IPS DF 6.9 (cell line): ENCODE measurements at places on chromosomes 13 and 19.
A peak's percentile ranks its signal among the peaks of the same experiment; 100 is the strongest.

- DNase-seq, result no peak
Measured at GRCh38 chr19:2062389-2062729, 11.3 kb upstream of the MKNK2 start.

DNA sequence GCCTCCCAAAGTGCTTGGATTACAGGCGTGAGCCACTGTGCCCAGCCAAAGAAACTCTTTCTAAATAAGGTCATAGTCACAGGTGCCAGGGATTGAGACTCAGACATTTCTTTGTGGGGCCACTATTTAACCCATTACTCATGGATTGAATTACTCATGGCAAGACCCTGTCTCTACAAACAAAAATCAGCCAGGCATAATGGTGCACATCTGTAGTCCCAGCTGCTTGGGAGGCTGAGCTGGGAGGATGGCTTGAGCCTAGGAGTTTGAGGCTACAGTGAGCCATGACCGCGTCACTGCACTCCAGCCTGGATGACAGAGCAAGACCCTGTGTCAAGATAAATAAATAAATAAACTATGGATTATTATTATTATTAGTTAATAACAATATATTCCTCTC lies 3.6 kb upstream of the KLF2 start:
- no peak for DNase-seq

DNA sequence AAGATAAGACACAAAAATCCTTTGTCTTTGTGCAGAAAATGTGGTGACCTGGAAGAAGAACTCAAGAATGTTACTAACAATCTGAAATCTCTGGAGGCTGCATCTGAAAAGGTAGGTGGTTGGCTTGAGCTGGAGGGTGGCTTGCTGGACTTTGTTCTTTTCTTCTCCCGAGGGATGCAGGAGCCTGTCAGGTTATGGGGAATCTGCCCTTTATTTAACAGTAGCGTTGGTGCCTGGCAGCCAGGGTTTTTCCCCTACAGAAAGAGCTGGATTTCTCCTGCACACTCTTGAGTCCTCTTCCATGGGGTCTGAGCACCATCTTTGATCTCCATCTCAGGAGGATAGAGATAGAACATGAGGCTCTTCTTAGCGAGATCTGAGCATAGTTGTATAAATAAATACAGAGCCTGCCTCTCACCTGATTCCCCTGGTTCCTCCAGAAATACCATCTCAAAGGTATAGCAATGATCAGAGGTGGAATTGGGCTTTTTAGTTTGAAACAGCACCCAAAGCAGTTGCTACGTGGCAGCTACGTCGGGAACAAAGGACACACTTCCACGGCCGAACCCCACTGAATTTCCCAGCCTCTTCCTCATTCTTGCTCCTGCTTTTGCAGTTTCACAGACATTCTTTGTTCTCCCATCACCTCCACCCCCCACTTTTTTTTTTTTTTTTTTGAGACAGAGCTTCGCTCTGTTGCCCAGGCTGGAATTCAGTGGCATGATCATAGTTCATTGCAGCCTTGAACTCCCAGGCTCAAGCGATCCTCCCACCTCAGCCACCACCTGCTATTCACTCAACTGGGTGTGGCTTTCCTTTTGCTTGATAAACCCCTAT lies 12.9 kb downstream of the TPM4 start:
- DNase-seq, result no peak

DNA sequence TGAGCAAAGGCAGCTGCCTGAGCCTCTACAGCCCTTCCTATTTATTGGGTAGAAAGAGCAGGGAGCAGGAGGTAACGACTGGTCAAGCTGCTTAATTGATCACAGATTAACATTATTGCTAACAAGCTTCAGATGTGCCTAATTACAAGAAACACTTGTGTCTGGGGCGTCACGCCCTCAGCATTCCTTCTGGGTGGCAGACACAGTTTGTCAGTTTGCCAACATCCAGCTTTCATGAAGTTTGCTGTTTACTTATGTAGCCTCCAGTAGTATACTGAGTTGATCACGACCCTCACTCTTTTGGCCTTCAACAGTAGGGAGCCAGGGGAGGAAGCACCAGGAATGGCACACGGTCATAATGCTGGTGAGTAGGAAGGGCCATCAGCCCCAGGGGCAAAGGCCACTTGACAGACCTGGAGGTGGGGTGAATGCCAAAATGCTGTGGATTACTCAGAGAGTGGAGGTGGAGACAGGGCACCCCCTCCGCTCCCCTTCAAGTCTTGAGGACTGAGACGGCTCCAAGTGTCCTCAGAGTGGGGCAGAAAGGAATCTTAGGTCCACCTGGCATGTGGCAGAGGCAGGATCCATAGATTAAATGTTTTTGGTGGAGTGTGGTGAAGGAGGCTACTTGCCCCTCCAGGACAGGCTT lies 34.9 kb upstream of the PSPC1 start:
- no peak for DNase-seq

DNA sequence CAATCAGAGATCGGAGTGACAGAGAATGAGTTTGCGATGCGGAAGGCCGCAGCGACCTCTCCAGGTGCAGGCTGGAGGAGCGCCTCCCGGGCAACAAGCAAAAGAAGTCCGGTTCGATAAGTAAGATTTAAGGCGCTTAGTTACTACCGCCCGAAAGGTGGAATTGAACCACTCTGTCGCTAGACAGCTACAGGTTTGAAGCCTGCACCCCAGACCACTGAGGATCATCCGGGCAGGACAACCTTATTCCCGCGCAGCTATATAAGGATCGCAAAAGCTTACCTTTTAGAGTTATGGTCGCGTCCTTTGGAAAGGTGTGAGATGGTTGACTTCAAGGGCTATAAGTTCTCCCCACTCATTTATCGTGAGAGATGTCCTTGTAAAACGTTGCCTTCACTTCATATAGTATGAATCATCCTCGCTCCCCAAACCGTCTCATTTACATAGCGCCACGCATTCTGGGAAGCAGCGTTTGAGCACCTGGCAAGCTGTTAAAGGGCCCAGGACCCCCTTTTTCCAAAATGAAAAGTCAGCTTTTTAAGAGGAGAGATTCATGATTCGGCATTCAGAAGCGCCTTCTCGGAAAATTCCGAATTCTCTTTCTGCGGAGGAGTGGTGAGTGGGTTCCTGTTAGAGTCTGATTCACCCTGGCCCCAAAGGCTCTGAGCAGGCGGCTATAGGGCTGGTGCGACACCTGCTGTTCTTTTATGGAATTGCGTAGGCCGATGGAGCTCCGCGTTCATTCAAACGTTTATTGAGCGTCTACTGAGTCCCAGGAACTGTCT lies 10.8 kb downstream of the FOSB start:
- no peak for DNase-seq

GRCh38 chr19:44745341-44745831 lies 3.1 kb upstream of the BCL3 start:
- DNase-seq, result no peak

DNA sequence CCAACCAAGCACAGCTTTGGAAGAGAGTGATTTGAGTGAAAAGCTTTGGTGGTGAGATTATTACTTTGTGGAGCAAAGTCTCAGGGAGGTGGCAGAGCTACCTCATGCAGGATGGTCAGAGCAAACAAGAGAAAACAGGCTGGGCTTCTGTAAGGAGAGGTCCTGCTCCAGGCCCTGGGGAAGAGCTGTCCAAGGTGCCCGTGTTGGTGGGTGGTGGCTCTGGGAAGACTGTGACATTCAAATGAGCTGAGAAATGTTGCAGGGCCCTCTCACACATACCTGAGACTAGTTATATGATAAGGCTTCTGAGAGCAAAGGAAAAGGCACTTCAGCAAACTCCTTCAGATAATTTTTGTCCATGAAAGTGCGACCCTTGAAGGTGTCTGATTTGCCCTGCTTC lies 205.5 kb upstream of the SOX21 start:
- DNase-seq, result no peak

GRCh38 chr19:16737911-16738310 lies 18.3 kb downstream of the NWD1 start:
- DNase-seq, result no peak

DNA sequence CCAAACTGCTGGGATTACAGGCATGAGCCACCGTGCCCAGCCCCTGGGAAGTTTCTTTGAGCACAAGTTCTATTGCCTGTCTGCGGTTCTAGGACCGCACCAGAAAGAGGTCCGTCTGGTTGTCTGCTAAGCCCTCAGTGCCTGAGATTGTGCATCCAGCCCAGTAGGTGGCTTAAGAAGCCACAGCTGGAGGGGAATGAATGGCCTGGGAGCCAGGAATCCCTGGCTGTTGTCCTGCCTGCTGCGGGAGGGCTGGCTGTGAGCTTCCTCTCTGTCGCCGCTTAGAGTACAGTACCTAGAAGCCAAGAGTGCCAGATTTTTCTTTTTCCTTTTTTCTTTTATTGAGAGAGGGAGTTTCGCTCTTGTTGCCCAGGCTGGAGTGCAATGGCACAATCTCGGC lies 4.2 kb upstream of the TYK2 start:
- no peak for DNase-seq

- no peak for DNase-seq
Measured at GRCh38 chr19:3450796-3451411, 29.4 kb downstream of the SMIM24 start.

DNA sequence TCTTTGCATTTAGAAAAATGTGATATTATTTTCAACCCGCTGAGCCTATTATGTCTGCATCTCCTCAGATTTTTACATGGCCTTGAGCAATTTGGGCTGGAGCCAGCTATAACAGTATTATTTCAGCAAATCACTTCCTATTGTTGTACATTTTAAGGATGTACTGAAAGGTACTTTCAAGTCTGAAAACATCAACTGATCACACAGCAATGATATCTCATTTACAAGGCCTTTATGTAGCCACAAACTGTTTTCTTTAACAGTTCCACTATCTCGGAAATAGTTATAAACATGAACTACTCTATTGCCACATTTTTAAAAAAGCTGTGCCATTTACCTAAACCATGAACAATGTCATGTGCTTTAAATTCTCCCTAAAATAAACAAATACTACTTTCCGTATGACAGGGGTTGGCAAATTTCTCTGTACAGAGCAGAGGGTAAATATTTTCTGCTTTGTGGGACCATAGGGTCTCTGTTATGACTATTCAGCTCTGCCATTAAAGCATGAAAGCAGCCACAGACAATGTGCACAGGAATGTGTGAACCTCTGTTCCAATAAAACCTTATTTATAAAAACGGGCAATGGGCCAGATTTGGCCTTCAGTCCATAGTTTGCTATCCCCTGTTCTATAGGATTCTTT lies 560.4 kb downstream of the GPC6 start:
- DNase-seq, result no peak

- no peak for DNase-seq
Measured at GRCh38 chr19:4454747-4455718, 2.6 kb downstream of the UBXN6 start.

DNA sequence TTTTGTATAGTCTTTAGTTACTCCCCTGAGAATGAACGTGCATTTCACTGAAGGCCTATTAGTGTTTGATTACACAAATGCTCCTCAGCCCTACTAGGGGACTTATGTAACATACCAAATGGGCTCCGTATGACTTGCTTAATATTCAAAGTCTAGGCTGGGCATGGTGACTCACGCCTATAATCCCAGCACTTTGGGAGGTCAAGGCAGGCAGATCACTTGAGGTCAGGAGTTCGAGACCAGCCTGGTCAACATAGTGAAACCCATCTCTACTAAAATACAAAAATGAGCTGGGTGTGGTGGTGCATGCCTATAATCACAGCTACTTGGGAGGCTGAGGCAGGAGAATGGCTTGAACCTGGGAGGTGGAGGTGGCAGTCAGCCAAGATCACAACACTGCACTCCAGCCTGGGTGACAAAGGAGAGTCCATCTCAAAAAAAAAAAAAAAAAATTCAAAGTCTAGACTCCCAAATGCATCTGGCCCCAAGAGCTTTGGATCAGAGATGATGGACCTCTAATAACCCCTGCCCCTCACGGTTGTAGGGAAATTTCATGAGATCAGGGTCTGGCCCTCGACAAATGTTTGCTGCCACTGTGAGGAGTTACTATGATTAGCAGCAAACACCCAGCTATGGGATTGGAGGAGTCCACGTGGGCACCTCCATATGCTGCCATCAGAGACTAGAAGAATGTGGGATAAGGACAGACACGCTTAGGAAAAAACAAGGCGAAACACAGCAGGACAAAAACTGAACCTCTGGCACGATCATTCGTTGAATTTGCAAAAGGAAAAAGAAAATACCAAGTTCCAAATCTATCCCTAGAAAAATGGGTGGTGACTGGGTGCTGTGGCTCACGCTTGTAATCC lies 4.6 kb downstream of the FBXO17 start:
- DNase-seq, result no peak

DNA sequence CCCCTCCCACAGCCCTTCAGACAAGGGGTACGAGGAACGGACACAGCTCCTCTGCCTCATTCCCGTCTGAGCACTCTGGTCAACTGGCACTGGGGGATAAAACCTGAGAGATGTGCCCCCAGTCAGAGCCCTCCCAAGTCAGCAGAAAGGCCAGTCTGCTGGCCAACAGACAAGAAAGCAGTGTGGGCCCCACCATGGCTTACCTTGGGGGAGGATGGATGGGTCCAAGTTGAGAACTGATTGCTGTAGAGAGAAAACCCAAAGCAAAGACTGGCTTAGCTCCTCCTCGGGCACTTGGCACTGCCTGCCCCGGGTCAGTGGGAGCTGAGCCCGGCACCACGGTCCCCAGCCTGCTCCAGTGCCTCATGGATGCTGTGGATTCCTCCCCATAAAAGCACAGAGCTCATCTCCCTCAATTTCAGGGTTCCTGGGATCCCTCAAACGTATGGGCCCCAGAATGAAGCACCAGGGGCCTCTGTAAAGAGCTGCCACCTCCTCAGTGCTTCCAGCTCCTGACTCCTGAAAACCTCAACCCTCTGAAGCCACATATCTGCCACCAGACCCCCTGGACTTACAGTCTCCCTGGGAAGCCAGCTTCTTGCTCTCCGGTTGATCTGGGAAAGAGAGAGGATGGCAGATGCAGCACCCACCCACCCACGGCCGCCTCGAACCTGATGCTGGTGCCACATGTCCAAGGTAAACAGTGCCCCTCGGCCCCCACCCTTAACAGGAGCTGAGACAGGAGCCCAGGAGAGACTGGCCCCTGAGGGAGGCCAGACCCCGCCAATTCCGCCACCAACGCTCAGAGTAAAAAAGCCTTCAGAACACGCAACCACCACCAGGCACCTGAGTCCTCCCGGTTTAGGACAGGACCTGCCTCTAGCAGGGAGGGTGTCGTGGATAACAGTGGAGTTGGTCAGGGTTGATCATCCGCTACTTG lies 3.3 kb downstream of the KHSRP start:
- no peak for DNase-seq

- DNase-seq, result no peak
Measured at GRCh38 chr13:83229574-83230305, 652.5 kb downstream of the SLITRK1 start.

GRCh38 chr13:105247830-105248229 lies 1287.6 kb downstream of the EFNB2 start:
- no peak for DNase-seq

DNA sequence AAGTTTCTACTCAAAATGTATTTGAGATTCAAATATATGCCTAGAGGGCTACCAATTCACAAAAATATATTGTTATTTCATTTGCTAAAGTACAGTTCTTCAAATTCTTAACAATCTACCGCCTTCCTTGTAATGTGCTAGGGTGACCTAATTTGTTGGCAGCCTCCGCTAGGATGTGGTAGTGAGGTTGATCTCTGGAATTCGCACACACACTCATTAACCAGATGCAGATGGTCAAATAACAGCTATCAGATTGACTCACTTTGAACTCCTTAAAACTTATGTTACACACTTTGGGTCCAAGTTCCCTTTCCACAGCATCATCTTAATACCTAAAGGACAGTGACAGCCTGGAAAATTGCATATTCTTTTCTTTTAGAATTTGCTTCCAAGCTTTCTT lies 367.3 kb downstream of the DCT start:
- DNase-seq, result no peak

GRCh38 chr19:2462635-2463421 lies 6.1 kb upstream of the LMNB2 start:
- DNase-seq, result peak; percentile 99

- DNase-seq, result no peak
Measured at GRCh38 chr13:80604098-80604497, 263.2 kb upstream of the SPRY2 start.

GRCh38 chr13:105721016-105721415 lies 814.4 kb downstream of the EFNB2 start:
- no peak for DNase-seq
